SJCRH30 (cell line): ENCODE measurements at places on chromosomes 5 and 9.

DNA sequence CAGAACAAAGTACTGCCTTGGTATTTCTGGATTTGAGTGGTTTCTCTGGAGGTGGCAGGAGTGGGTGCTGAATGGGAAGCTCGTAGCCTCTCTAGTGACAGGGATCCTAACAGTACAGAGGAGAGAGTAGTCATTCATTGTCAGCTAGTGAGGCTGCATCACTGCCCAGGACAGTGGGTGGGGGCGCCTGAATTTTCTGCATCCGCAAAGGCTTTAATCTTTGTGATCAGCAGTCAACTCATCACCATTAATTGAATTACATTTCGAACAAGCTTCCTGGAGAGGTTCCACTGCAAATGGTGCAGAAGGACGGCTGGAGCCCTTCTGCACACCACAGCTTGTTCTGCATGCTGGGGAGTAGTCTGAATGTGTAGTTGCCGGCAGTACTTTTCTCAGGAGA, 77.5 kb downstream of the HSPA4 start:
- no peak for DNase-seq
- no peak overlapping the region for H3K27ac ChIP-seq
- H3K36me3 ChIP-seq: no peaks in the 10 kb centered on the region
- H3K4me3 ChIP-seq: no peak overlapping the region

DNA sequence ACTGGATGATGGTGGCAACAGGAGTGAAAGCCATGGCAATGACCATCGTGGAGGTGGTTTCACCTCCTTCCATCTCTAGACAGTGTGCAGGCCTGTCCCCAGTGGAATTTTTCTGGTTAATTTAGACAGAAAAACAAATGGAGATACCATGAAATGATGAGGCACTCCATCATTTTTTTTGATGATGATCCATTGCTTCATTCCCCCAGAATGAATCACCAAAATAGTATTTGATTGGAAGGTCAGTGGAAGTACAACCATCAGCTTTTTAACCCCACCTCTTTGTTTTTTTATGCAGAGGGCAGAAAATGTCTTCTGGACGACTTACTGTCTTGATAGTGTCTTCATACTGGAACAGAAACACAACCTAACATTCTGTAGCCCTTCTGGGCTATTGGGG, 42.6 kb upstream of the ADRA1B start:
- H3K36me3 ChIP-seq: no peaks in the 10 kb centered on the region
- H3K27ac ChIP-seq: no peak overlapping the region
- H3K4me1 ChIP-seq: peaks cover 7% of the 10 kb centered on the region
- H3K4me3 ChIP-seq: no peak overlapping the region

DNA sequence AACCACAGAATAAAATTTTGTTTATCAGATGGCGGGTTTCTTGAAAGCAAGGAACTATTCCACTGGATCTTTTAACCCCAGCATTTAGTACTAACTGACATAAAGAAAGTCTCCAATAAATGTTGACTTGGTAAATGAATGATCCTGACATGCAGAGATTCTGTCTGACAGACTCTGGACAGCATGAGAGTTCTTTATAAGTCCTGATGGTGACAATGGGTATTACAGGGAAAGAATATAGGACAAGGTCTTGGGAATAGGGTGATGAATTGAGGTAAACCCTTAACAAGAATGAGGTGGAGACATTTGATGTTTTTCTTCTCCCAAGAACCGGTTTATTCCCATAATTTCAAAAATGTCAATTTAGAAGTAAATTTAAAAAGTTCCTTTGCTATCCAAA, 453.9 kb downstream of the TUSC1 start:
- no peak for DNase-seq
- H3K36me3 ChIP-seq: no peaks in the 10 kb centered on the region
- no peak overlapping the region for H3K4me3 ChIP-seq
- no peaks in the 10 kb centered on the region for H3K4me1 ChIP-seq
- H3K27ac ChIP-seq: no peak overlapping the region

- no peak for DNase-seq
- no peaks in the 10 kb centered on the region for H3K4me1 ChIP-seq
- no peak overlapping the region for H3K27ac ChIP-seq
- no peaks in the 10 kb centered on the region for H3K27me3 ChIP-seq
- no peak overlapping the region for H3K4me3 ChIP-seq
- H3K36me3 ChIP-seq: no peaks in the 10 kb centered on the region
Measured at GRCh38 chr5:165502893-165503691, 1997.7 kb downstream of the MAT2B start.

DNA sequence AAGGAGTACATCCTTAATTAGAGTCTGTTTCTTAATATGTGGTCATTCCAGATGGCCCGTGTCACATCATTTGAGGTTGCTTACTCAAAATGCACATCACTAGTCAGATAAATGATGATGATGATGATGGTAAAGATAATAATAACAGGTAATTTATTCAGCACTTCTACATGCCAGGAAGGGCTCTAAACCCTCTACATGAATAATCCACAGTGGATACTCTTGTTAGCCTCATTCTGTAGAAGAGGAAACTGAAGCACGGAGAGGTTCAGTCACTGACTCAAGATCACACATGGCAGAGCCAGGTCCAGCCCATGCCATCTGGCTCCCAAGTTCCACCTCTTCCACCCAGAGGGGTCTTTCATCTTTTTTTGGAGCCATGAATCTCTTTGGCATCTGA, 11.7 kb downstream of the SH3PXD2B start:
- no peak overlapping the region for H3K27ac ChIP-seq
- no peak for DNase-seq
- H3K4me1 ChIP-seq: peaks cover 26% of the 10 kb centered on the region
- no peaks in the 10 kb centered on the region for H3K27me3 ChIP-seq

GRCh38 chr9:138006576-138007233, 129.1 kb downstream of the CACNA1B start:
- no peak for DNase-seq
- H3K36me3 ChIP-seq: no peaks in the 10 kb centered on the region
- H3K27me3 ChIP-seq: no peaks in the 10 kb centered on the region
- peaks cover 3% of the 10 kb centered on the region; the same call in 1 of the 2 replicates for H3K4me1 ChIP-seq
- H3K4me3 ChIP-seq: no peak overlapping the region

- no peaks in the 10 kb centered on the region for H3K27me3 ChIP-seq
- no peak overlapping the region for H3K4me3 ChIP-seq
- H3K4me1 ChIP-seq: no peaks in the 10 kb centered on the region
- H3K27ac ChIP-seq: no peak overlapping the region
Measured at GRCh38 chr5:93590493-93590892, 7.5 kb downstream of the NR2F1 start.

DNA sequence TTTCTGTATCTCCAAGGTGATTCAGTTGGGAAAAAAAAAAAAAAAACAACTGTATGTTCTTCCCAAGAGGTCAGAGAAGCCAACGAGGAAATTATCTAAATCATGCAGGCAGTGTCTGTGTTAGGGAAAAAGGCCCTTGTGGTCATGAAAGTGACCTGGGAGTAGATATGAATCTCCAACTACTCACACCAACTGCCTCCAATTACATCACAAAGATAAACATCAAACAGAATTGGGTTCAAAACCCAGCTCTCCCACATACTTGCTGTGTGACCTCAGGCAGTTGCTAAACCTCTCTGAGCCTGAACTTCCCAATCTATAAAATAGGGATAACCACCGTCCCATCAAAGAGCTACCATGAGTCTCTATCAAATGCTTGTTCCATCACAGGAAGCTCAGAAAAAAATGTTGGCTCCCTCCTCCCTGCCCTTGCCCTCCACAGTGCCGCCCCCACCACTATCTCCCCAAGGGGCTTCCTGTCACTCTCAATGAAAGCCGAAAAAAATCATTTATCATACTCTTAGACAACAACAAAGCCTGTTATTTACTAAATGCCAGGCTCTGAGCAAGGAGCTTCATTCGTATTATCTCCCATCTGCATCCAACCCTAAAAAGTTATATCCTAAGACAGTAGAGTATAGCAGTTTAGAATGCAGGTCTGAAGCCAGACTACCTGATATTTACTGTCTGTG, 42.9 kb downstream of the CDK5RAP2 start:
- H3K27ac ChIP-seq: no peak overlapping the region
- peaks cover 68% of the 10 kb centered on the region for H3K36me3 ChIP-seq
- no peak overlapping the region for H3K4me3 ChIP-seq
- H3K27me3 ChIP-seq: no peaks in the 10 kb centered on the region
- no peaks in the 10 kb centered on the region for H3K4me1 ChIP-seq

- H3K4me1 ChIP-seq: peaks cover 5% of the 10 kb centered on the region; the same call in 1 of the 2 replicates
- no peak for DNase-seq
- H3K27ac ChIP-seq: no peak overlapping the region
- no peaks in the 10 kb centered on the region for H3K36me3 ChIP-seq
- no peak overlapping the region for H3K4me3 ChIP-seq
Measured at GRCh38 chr5:158485047-158485446, 614.7 kb downstream of the EBF1 start.

GRCh38 chr5:122701640-122702523, 73.0 kb upstream of the SNX2 start:
- no peaks in the 10 kb centered on the region for H3K27me3 ChIP-seq
- H3K4me1 ChIP-seq: no peaks in the 10 kb centered on the region
- no peak overlapping the region for H3K4me3 ChIP-seq
- no peak overlapping the region for H3K27ac ChIP-seq
- no peaks in the 10 kb centered on the region for H3K36me3 ChIP-seq

DNA sequence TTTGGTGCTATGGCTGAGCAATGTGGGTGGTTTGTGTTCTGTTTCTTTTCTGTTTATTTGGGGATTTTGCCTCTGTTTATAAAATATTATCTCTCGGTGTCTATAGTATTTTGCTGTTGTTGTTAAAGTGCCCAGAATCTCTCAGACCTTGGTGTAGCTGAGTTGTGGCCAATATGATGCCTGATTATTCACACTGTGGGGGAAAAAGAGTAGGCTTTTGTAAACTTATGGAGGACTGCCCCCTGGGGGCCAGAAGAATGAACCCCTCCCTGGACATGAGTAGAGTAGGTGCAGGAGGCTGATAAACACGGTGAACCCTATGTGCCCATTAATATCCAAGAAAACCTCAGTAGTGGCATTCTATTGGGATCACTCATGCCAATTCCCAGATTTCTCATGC, 49.0 kb upstream of the DPYSL3 start:
- H3K27me3 ChIP-seq: 0 out of 2 replicates have a peak, but pooled peaks cover 5% of the 10 kb centered on the region
- 0 out of 2 replicates have a peak, but pooled peaks cover 6% of the 10 kb centered on the region for H3K4me1 ChIP-seq
- H3K36me3 ChIP-seq: no peaks in the 10 kb centered on the region
- H3K27ac ChIP-seq: no peak overlapping the region
- H3K4me3 ChIP-seq: no peak overlapping the region

DNA sequence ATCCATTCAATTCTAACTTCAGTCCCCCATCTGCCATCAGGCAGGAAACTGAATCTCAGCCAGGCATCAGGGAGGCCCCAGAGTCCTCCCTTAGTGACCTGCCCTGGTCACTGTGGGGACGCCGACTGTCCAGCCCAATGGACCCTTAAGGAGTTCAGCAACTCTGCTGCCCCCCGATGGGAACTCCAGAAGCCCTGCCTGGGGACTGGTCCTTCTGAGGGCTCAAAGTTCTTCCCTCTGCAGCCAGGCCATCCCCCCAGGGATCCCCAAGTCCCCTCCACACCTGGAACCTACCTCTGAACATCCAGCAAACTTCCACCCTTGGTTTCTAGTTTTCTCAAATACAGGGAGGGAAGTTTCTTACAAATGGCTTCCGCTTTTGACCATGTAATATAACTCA, 76.8 kb downstream of the UBE2QL1 start:
- no peak for DNase-seq
- H3K27ac ChIP-seq: no peak overlapping the region
- H3K4me1 ChIP-seq: no peaks in the 10 kb centered on the region
- no peaks in the 10 kb centered on the region for H3K36me3 ChIP-seq

GRCh38 chr9:72254901-72255545, 105.8 kb downstream of the GDA start:
- H3K27me3 ChIP-seq: peaks cover under 1% of the 10 kb centered on the region; the same call in 1 of the 2 replicates
- DNase-seq: no peak
- no peak overlapping the region for H3K4me3 ChIP-seq
- no peaks in the 10 kb centered on the region for H3K36me3 ChIP-seq

DNA sequence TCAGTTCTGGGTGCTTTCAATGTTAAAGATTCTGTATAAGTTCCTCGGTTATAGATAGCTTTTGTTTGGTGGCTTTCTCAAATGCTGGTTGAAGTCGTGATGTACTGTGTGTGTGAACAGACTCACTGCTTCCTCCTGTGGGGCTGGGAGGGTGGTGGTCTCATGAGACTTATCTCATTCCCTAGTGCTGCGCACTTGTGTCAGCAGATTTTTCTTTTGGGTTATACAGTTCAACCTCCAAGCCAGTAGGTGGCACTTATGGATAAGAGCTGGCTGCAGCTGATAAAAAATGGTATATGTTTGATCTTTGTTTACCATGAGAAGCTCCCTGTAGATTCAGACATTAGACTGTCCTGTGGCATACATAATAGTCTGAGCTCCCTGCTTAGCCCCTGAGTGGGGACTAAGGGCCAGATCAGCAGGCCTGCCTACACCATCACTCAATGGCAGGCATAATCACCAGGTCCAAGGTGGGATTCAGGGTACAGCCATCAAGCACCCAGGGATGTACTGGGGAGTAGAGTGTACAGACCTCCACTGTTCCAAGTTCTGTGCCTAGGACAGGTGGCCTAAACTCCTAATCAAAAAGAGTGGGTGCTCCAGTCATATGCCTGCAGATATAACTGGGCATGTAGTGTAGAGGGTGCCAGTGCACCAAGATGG, 174.2 kb downstream of the OXCT1 start:
- H3K27ac ChIP-seq: no peak overlapping the region
- H3K4me3 ChIP-seq: no peak overlapping the region
- no peaks in the 10 kb centered on the region for H3K27me3 ChIP-seq
- H3K4me1 ChIP-seq: no peaks in the 10 kb centered on the region
- no peaks in the 10 kb centered on the region for H3K36me3 ChIP-seq

- no peak overlapping the region for H3K4me3 ChIP-seq
- no peaks in the 10 kb centered on the region for H3K36me3 ChIP-seq
- H3K4me1 ChIP-seq: peaks cover 7% of the 10 kb centered on the region; the same call in 1 of the 2 replicates
Measured at GRCh38 chr9:24462951-24463350, 82.7 kb downstream of the IZUMO3 start.

GRCh38 chr5:43687275-43687674, 84.3 kb downstream of the NNT start:
- H3K27ac ChIP-seq: no peak overlapping the region
- no peaks in the 10 kb centered on the region for H3K27me3 ChIP-seq
- no peak for DNase-seq
- H3K4me3 ChIP-seq: no peak overlapping the region

GRCh38 chr5:94693043-94693822, 74.8 kb downstream of the SLF1 start:
- no peaks in the 10 kb centered on the region for H3K27me3 ChIP-seq
- H3K4me1 ChIP-seq: no peaks in the 10 kb centered on the region
- H3K36me3 ChIP-seq: peaks cover 36% of the 10 kb centered on the region
- no peak overlapping the region for H3K27ac ChIP-seq
- DNase-seq: no peak
- H3K4me3 ChIP-seq: no peak overlapping the region

DNA sequence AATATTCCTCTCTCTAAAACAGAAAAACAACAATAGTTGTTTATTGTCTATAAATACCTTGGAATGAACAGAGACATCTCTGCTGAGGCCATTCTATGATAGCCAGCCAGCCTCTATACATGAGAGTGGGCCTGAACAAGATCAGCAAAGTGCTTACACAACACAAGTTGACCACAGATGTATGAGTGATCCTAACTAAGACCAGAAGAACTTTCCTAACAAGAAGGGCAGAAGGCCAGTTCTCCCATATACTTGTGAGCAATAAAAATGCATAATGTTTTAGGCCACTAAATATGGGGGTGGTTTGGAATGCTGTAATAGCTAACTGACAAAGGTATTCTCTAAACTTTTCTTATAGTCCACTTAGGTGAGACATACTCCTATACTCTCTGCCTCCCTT, 345.7 kb downstream of the SPATA31D1 start:
- no peaks in the 10 kb centered on the region for H3K36me3 ChIP-seq
- H3K27me3 ChIP-seq: no peaks in the 10 kb centered on the region
- DNase-seq: no peak
- H3K4me1 ChIP-seq: peaks cover 18% of the 10 kb centered on the region
- H3K27ac ChIP-seq: no peak overlapping the region
